ENCODE measurements at places on chromosomes 16 and 17. TPM values are rescaled to one million over a fixed set of nuclear protein-coding genes. Genes with fewer than 3 reads are reported as not detected.

ITGB3 gene
- total RNA-seq, result not detected

MT3 gene
- 1.9 TPM for total RNA-seq

ASGR1 gene
- 1.1 TPM for total RNA-seq

FN3K gene
- 2.7 TPM for total RNA-seq

ST6GALNAC1 gene
- total RNA-seq, result 0.78 TPM

PRKCB gene
- total RNA-seq, result 109 TPM

ITGA2B gene
- total RNA-seq, result 0.44 TPM

NPEPPS gene
- total RNA-seq, result 103 TPM

SDR42E2 gene
- total RNA-seq, result not detected

CA5A gene
- 0.13 TPM for total RNA-seq

Measured in activated T-helper 1 cell treated with anti-CD3 and anti-CD28 coated beads, Interleukin-12 subunit alpha, Interleukin-12 subunit beta, Interleukin-2, Interleukin-4 antibody, amounts not matched to agents 30 ng/mL and 10 ng/mL and 1 ng/mL, durations not matched to agents 14 hours and 24 hours and 36 hours (primary cell).